Activated CD4-positive, alpha-beta memory T cell treated with anti-CD3 and anti-CD28 coated beads for 36 hours (primary cell): ENCODE measurements at places on chromosomes 16 and 17. TPM values are rescaled to one million over a fixed set of nuclear protein-coding genes. Genes with fewer than 3 reads are reported as not detected.

ELOB gene
- total RNA-seq: 165 TPM

TEPSIN gene
- 24.6 TPM for total RNA-seq

ST6GALNAC2 gene
- total RNA-seq: 0.51 TPM

MYOCD gene
- total RNA-seq: not detected

KRT31 gene
- total RNA-seq: not detected

EPOP gene
- 37.1 TPM for total RNA-seq

WNT9B gene
- not detected for total RNA-seq

HDAC5 gene
- total RNA-seq: 19.0 TPM
